Fibroblast of villous mesenchyme (primary cell): ENCODE measurements at places on chromosomes 6 and 20. TPM values are rescaled to one million over a fixed set of nuclear protein-coding genes. Genes with fewer than 3 reads are reported as not detected.

DNA sequence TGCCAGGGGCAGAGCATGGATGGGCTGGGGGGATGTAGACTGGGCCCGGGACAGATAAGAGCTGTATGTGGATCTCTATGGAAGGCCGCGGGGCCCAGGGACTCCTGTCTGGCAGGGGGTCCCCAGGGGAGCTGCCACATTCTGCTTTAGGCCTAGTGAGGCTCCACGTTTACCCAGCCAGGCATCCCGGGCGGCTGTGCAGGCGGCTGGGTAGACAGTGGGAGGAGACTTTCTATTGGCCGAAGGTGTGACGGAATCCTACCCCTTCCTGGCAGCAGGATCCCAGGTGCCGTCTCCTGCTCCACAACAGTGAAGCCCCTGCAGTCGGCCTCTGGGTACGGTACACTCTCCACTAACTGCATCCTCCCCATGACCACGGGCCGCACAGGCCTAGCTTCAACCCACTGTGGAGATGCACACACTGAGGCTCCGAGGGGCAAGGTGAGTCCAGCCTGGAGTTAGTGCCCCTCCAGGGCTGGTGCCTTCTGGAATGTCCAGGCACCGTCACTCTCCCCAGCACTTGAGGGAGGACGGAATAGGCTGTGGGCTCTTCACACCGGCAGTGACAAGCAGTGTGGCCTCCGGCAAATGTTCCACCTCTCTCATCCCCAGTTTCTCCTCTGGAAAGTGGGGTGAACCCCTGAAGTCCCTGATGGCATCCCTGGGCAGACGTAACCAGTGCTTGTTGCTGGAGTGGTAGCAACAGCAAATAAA is 36.8 kb upstream of the ZBP1 start:
- no peak for DNase-seq

- DNase-seq, result no peak
Observed at GRCh38 chr20:61976644-61977418, 88.8 kb downstream of the TAF4 start.

DNA sequence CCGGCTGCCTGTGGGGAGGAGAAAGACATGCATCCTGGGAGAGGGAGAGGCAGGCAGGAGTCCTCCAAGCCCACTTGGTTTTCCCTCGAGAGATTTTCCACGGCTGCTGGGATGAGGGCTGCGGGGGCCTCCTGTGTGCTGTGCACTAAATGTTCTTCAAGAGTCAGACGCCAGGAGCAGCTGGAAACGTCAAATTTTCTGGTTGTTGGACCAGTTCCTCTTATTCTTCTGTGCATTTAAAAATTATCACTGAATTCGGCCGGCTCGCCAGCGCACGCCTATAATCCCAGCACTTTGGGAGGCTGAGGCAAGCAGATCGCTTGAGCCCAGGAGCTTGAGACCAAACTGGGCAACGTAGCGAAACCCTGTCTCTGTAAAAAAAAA is 32.8 kb upstream of the NTSR1 start:
- DNase-seq, result no peak

- DNase-seq, result peak; percentile 10
Observed at GRCh38 chr6:77883851-77884250, 231.0 kb downstream of the MEI4 start.

DNA sequence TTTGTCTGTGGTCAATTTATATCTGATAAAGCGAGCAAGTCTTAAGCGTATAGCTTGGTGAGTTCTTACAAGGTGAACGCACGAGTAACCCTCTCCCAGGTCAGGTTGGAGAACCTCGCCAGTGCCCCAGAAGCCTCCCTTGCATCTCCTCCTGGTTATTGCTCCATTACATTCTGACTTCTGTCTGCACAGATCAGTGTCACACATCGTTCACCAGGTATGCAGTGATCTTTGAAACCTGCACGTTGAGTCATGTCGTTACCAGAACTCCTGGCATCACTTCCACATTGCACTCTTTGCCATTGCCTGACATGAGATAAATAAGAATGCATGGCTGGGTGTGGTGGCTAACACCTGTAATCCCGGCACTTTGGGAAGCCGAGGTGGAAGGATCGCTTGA is 44.2 kb downstream of the AKAP12 start:
- no peak for DNase-seq

DNA sequence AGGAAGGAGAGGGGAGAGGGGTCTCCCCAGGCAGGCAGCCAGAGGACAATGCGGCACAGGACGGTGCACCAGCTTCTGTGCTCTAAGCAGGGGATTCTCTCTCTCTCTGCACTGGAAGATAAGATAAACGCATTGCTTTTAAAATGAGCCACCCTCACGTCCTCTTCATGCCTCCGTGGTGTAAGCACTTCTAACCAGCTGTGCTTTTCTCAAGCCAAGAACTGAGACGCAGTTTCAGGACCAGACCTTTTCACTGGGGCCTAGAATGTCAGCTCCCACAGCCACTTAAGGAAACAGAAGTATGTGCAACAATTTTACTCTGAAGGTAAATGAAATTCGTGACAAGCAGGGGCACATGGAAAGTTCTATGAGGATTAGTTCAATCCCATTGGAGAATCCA is 82.4 kb downstream of the PSMB1 start:
- peak; percentile 16 for DNase-seq

DNA sequence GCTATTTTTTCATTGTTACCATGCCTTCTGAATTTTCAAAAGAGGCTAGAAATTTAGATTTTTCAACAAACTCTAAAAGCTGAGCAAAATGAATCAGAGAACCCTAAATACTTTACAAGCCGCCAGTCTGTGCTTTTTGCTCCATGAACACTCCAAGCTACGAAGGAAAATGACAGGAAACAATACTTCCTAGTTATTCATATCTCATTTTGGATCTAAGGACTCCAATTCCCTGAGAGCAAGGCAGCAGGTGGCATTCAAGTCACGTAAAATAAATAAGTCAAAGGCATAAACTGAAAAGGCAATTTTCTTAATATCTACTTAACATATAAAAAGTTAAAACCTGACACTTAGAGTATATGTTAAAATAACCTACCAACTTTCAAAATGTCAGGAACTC is 50.6 kb downstream of the PDSS2 start:
- no peak for DNase-seq

DNA sequence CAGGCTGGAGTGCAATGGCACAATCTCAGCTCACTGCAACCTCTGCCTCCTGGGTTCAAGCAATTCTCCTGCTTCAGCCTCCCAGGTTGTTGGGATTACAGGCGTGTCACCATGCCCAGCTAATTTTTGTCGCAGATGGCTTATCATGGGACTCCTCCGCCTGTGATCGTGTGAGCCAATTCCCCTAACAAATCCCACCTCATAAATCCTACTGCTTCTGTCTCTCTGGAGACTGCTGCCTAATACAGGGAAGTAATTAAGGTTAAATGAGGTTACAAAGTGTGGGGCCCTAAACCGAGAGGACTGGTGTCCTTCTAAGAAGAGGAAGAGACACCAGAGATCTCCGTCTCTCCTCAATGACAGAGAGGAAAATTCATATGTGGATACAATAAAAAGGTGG is 52.0 kb downstream of the TRPC4AP start:
- no peak for DNase-seq

DNA sequence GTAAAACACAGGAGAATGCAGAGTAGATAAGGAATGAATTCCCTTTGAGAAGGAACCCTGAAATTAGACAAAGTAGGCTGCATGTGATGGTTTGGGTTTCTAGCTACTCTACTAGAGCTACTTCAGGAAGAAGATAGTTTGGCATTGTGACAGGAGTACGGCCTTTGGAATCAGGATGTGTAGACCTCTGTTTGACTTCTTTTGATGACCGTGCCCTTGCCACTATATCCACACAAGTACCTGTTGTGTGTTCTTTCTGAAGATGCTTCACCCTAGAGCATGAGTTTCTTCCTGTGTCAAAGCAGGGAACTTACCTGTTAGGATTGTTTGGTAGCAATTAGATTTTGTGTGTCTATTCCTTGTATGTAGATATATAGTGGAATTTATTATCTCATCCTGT is 41.7 kb downstream of the CD2AP start:
- DNase-seq, result no peak

DNA sequence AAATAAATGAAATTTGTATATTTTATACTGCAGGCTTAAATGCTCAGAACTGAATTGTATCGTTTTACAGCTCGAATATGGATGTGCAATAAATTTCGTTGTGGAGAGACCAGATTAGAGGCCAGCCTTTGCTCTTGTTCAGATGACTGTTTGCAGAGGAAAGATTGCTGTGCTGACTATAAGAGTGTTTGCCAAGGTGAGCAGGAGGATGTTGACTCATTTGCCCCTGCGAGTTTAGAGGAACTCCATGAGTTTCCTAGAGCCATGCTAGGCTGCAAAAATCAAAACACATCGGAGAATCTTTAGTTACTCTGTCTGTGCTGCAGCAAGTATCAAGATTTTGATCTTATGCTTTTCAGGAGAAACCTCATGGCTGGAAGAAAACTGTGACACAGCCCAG is 15.4 kb downstream of the ENPP3 start:
- DNase-seq, result no peak

- no peak for DNase-seq
Observed at GRCh38 chr6:8536122-8536521, 100.8 kb upstream of the SLC35B3 start.

DNA sequence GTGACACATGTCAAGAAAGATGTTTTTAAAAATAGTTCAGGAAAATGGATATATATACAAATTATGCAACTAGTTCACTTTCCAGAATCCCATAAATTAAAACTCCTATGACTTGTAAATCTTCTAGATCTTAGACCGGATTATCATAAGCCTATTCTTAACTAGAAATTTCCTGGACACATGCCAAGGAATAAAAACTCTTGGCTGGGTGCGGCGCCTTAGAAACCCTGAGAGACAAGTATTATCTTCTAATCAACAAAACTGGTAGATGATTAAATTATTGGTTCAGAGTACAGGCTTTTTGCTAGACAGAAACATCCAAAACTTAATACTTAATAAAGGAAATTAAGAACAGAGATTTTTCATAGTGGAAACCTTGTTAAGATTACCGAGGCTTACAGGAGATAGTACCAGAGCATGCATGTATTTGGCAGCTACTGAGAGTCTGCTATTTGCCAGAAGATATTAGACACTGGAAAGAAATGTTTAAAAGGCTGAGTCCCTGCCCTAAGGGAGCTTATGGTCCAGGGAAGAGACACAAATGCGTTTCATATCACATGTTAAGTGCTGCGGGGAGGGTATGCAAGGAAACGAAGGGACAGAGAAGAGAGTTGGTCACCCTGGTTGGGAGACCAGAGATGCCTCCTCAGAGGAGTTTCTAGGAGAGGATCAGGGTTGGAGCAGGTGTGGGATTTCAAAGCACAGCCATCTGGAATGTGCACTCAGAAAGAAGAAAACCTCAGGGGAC is 46.5 kb upstream of the IFNGR1 start:
- no peak for DNase-seq

GRCh38 chr6:159252955-159253508 is 83.8 kb downstream of the FNDC1 start:
- peak; percentile 66 for DNase-seq

GRCh38 chr6:139381216-139381865 is 6.9 kb upstream of the CITED2 start:
- DNase-seq, result peak; percentile 36

- DNase-seq, result no peak
Observed at GRCh38 chr6:34144581-34145160, 1.2 kb downstream of the GRM4 start.

SEMG1 gene
- not detected in 2 replicates for total RNA-seq
